ENCODE measurements at places on chromosomes 3 and 15. TPM values are rescaled to one million over a fixed set of nuclear protein-coding genes. Genes with fewer than 3 reads are reported as not detected.

- H3K4me1 ChIP-seq, result no peaks in the 10 kb centered on the region
- H3K4me3 ChIP-seq, result no peak overlapping the region
- H3K27me3 ChIP-seq, result peaks cover 22% of the 10 kb centered on the region
- H3K27ac ChIP-seq, result no peak overlapping the region
- no peak for DNase-seq
Observed at GRCh38 chr15:45729141-45729540, 94.3 kb downstream of the SQOR start.

The IL20RB gene
- total RNA-seq, result 0.94 TPM

DNA sequence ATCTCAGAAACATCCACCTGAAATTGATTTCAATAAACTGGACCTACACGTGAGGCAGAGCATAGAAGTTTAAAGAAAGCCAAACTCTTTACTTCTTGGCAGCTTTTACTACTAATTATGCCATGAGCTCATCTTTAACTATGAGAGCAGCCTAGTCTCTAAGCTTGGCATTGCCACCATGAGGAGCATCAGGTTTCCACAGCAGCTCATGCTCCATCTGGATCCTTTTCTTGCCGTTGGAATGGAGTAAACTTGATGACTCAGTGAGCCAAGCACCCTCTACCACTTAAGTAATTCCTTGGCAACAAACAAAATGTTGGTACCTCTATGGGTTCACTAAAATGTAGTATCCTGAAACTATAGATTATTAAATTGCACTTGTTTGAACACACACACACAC is 583.2 kb downstream of the EPHA3 start:
- H3K4me1 ChIP-seq, result no peaks in the 10 kb centered on the region
- no peaks in the 10 kb centered on the region for H3K36me3 ChIP-seq
- no peak overlapping the region for H3K27ac ChIP-seq
- no peak overlapping the region for H3K4me3 ChIP-seq

DNA sequence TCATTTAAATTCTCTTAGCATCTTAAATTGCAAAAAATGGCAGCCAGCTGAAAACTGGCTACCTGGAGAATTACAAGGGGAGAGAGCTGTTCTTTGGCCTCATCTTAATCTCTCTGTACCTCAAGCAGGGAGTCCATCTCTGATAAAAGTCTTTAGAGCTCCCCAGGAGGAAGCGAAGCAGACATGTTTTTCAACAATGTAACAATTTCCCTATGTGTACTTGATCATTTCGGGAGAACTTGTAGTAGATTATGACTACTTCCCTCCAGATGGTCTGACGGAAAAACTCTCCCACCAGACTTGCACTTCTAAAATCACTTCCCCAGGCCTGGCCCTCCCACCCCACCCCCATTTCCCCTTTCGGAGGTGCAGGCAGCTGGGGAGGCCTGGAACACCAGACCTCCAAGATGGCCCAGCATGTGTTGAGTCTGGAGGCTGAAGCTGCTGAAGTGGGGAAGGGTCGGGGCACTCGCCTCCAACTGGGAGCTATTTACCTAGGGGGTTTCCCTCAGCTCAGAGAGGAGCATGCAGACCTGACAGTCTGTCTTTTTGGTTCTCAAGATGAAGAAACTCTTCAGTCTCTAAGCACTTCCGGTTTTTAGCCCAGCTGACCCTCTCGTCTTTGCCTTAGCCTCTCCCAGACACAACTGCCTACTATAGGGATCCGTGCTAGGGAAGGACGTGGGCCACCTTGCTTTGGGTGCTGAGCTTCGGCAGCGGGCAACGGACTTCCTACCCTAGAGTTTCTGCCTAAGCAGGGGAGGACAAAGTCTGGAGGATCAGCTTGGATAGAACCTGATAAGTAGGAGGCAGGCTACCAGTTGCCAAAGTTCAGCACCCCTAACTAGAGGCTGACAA is 164.0 kb upstream of the TBL1XR1 start:
- no peak overlapping the region for H3K4me3 ChIP-seq
- peak overlapping the region; percentile 95 for H3K27ac ChIP-seq
- no peaks in the 10 kb centered on the region for H3K27me3 ChIP-seq
- no peaks in the 10 kb centered on the region for H3K36me3 ChIP-seq

The SKOR1 gene
- 0.27 TPM for total RNA-seq

DNA sequence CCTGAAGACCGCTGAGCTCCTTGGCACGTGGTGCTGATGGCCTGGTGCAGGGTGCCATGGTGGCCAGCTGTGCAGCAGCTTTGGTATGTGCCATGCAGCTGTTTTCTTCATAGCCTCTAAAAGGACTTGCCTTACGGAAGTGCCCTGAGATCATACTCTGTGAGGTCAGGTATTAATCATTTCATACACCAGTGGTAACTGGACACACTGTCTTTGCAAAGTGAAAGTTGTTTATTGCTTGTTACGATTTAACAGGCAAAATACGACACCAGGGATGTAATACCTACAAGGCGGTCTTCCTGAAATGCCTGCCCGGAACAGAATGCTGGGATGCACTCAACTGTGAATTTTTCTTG is 184.6 kb downstream of the ATP10A start:
- peaks cover 59% of the 10 kb centered on the region for H3K36me3 ChIP-seq
- DNase-seq, result no peak
- H3K27ac ChIP-seq, result no peak overlapping the region
- H3K27me3 ChIP-seq, result no peaks in the 10 kb centered on the region
- peaks cover 30% of the 10 kb centered on the region for H3K4me1 ChIP-seq

DNA sequence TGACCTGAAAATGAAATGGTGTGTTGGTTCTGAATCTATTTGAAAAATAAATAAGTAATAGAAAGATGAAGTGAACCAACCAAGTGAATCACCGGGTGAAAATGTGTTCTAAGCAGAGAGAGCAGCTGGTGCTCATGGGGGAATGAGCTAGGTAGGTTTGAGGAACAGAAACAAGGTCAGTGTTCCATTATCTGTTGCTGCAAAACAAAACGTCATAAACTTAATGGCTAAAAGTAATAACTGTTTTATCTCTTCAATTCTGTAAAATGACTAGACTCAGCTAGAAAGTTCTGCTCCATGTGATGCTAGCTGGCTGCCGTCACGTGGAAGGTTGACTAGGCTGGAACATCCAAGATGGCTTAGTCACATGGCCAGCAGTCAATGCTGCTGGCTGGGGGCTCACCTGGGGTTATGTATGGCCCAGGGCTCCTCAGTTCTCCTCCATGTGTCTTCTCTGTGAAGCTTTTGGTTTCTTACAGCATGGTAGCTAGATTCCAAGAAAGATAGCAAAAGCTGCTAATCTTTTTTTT is 13.3 kb upstream of the SH3BP5 start:
- no peak overlapping the region for H3K27ac ChIP-seq
- no peaks in the 10 kb centered on the region for H3K36me3 ChIP-seq
- DNase-seq, result no peak
- H3K4me1 ChIP-seq, result no peaks in the 10 kb centered on the region
- H3K27me3 ChIP-seq, result peaks cover 25% of the 10 kb centered on the region
- H3K4me3 ChIP-seq, result no peak overlapping the region

DNA sequence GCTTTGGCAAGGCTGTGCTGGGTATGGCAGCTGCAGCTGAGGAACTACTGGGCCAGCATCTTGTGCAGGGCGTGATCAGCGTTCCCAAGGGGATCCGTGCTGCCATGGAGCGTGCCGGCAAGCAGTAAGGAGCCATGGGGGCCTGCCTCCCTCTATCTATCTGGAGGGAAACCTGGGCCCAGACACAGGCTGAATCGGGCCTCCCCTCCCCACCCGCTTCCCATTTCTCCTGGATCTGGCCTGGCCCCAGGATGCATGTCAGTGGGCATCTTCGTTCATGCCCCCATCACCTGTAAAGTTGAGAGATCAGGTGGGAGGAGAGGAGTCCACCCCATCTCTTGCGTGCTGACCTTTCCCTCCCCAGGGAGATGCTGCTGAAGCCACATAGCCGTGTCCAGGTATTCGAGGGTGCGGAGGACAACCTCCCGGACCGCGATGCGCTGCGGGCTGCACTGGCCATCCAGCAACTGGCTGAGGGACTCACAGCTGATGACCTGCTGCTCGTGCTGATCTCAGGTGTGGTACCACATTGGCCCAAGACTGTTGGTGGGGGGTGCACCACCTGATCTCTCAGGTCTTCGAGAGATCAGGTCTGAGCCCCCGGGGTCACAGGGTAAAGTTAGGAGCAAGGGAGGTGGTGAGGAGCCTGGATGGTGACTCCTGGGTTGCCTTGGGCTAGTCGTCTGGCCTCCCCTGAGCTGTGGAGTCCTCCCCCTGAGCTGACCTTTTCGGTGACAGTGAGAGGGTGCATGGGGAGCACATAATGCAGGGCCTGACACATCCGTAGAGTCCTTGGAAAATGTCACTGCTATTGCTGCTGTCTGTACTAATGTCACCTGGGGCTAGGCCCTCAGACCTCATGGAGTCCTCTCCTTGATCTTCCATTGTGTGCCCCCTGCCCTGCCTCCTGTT is 3.2 kb downstream of the GLYCTK start:
- H3K4me3 ChIP-seq, result no peak overlapping the region
- H3K27ac ChIP-seq, result no peak overlapping the region
- H3K4me1 ChIP-seq, result peaks cover 16% of the 10 kb centered on the region

The SLC41A3 gene
- total RNA-seq, result 43.2 TPM

- H3K27ac ChIP-seq, result no peak overlapping the region
- peaks cover 22% of the 10 kb centered on the region for H3K36me3 ChIP-seq
- no peak for DNase-seq
- no peak overlapping the region for H3K4me3 ChIP-seq
- no peaks in the 10 kb centered on the region for H3K4me1 ChIP-seq
Observed at GRCh38 chr3:185623939-185624665, 38.0 kb downstream of the SENP2 start.

The MTFMT gene
- 13.4 TPM for total RNA-seq

- no peaks in the 10 kb centered on the region for H3K27me3 ChIP-seq
- H3K27ac ChIP-seq, result no peak overlapping the region
- H3K4me3 ChIP-seq, result no peak overlapping the region
- H3K36me3 ChIP-seq, result no peaks in the 10 kb centered on the region
Observed at GRCh38 chr15:63818191-63818590, 15.6 kb downstream of the HERC1 start.

GRCh38 chr15:81642451-81642990 is 268.5 kb upstream of the TMC3 start:
- DNase-seq, result no peak
- no peak overlapping the region for H3K4me3 ChIP-seq
- peak overlapping the region; percentile 93 for H3K27ac ChIP-seq

DNA sequence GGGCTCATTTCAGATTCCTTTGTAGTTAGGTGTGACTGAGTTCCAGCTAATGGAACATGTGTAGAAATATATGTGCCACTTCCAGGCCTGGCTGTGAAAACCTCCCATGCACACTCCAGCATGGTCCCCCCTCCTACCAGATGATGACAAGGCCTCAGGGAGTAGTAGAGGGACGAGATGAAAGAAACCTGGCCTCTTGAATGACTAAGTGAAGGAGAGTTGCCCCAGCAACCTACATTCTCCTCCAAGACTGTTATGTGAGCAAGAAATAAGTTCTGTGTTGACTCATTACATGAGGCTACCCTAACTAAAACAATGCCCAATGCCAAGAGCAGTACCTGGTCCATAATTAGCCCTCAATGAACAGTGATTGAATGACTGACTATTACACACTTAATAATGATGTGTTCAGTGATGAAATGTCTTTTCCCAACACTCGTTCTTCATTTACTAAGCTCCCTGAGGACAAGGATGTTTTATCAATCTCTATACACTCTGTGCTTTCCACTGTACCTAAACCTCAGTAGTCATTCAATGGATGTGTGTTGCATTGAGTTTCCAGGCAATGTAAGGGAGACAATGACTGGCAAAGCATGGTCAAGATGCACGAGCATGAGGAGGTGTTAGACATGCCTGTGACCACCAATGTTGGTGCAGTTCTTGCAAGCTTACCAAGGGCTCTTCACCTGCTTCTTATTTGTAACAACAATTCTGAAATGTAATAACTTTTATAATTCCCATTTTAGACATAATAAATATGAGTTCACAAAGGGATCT is 62.0 kb upstream of the BCL6 start:
- no peaks in the 10 kb centered on the region for H3K27me3 ChIP-seq
- no peak overlapping the region for H3K27ac ChIP-seq
- H3K4me3 ChIP-seq, result no peak overlapping the region
- no peak for DNase-seq
- no peaks in the 10 kb centered on the region for H3K36me3 ChIP-seq
- peaks cover 13% of the 10 kb centered on the region for H3K4me1 ChIP-seq

DNA sequence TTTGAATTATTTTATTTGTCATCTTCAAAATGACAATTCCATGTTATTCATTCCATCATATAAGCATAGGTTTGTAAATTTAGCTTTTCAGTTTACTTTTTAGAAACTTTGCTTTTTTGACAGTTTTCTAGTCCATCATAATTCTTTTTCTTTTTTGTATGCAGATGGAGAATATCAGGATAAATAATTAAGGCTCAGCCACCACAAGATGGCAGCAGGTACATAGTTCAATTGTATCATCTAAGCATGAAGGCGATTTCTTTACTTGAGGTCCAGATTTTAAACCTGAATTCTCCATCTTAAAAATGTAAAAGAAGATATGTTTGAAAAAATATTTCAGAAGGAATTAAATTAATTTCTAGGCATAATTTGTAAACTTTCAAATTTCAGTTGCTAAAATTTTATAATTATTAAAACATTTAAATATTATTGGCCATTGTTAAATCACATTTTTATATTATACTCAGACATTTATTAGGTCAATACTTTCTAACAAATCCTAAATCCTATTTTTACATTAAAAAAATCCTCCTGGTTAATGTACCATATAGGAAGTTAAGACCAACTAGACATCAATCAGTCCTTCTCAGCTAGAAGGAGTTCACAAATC is 15.1 kb downstream of the PLSCR5 start:
- H3K36me3 ChIP-seq, result no peaks in the 10 kb centered on the region
- H3K27ac ChIP-seq, result no peak overlapping the region
- no peaks in the 10 kb centered on the region for H3K27me3 ChIP-seq
- H3K4me1 ChIP-seq, result peaks cover 5% of the 10 kb centered on the region
- no peak overlapping the region for H3K4me3 ChIP-seq

The BSN gene
- total RNA-seq, result 0.82 TPM

- H3K27me3 ChIP-seq, result no peaks in the 10 kb centered on the region
- H3K27ac ChIP-seq, result no peak overlapping the region
- H3K4me3 ChIP-seq, result no peak overlapping the region
- peaks cover 54% of the 10 kb centered on the region for H3K4me1 ChIP-seq
Observed at GRCh38 chr3:23824699-23825444, 19.1 kb downstream of the UBE2E1 start.

DNA sequence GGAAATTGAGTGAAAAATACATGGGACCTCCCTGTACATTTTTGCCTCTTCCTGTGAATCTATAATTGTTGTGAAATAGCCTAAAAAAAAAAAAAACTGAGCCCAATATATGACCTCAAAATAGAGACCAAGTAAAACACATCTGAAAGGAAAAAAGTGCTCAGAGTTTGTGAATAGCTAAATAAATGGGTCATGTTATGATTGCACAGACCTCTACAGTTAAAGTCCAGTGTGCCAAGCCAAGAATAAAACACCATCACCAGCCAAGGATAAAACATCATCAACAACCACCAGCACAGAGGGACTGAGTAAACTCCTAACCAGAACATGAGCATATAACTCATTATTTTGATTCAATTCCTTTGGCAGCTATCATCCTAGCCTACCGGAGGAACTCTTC is 115.6 kb upstream of the AGTR1 start:
- DNase-seq, result no peak
- H3K36me3 ChIP-seq, result no peaks in the 10 kb centered on the region
- no peak overlapping the region for H3K4me3 ChIP-seq
- H3K27ac ChIP-seq, result peak overlapping the region; percentile 5
- peaks cover 10% of the 10 kb centered on the region for H3K4me1 ChIP-seq

All from chondrocyte (in vitro differentiated cells).